ENCODE measurements at places on chromosomes 6 and 20. TPM values are rescaled to one million over a fixed set of nuclear protein-coding genes. Genes with fewer than 3 reads are reported as not detected.

NOX3 gene
- total RNA-seq, result not detected

PAX1 gene
- total RNA-seq, result not detected

PPIL6 gene
- total RNA-seq, result 0.64 TPM

SLC16A10 gene
- total RNA-seq, result 1.5 TPM

MYCT1 gene
- total RNA-seq, result 0.20 TPM

SLC26A8 gene
- total RNA-seq, result 1.1 TPM

MYH7B gene
- total RNA-seq, result 0.41 TPM

TPBG gene
- total RNA-seq, result 15.9 TPM

LGSN gene
- total RNA-seq, result not detected

CAPN11 gene
- total RNA-seq, result 1.6 TPM

ZNF341 gene
- 7.1 TPM for total RNA-seq

STMND1 gene
- total RNA-seq, result 1.1 TPM

FHL5 gene
- total RNA-seq, result 2.9 TPM

PPP1R3G gene
- total RNA-seq, result 0.40 TPM

PERP gene
- 57.6 TPM for total RNA-seq

WFDC2 gene
- 11.0 TPM for total RNA-seq

PRICKLE4 gene
- 29.3 TPM for total RNA-seq

AIF1 gene
- total RNA-seq, result 9.4 TPM

FKBP1C gene
- not detected for total RNA-seq

SNAP91 gene
- total RNA-seq, result 3.8 TPM

CAGE1 gene
- total RNA-seq, result not detected

C2 gene
- total RNA-seq, result 9.4 TPM

HLA-DPB1 gene
- total RNA-seq, result 68.0 TPM

ZBP1 gene
- 4.4 TPM for total RNA-seq

PRSS16 gene
- total RNA-seq, result 13.5 TPM

VGLL2 gene
- not detected for total RNA-seq

C6orf52 gene
- not detected for total RNA-seq

MAFB gene
- 74.4 TPM for total RNA-seq

LIN28B gene
- not detected for total RNA-seq

ZNF165 gene
- 3.4 TPM for total RNA-seq

L3MBTL3 gene
- total RNA-seq, result 27.1 TPM

CBLN4 gene
- not detected for total RNA-seq

FITM2 gene
- 10.8 TPM for total RNA-seq

KCNQ5 gene
- total RNA-seq, result 0.14 TPM

RIPOR2 gene
- total RNA-seq, result 3.0 TPM

LSM14B gene
- 22.1 TPM for total RNA-seq

LY6G6C gene
- not detected for total RNA-seq

LY6G6D gene
- total RNA-seq, result not detected

IRF4 gene
- total RNA-seq, result 6.8 TPM

CTSA gene
- total RNA-seq, result 605 TPM

TREML2 gene
- not detected for total RNA-seq

RIMS4 gene
- total RNA-seq, result not detected

PTGIS gene
- total RNA-seq, result 9.4 TPM

RNF39 gene
- not detected for total RNA-seq

PRR18 gene
- not detected for total RNA-seq

POLR1C gene
- total RNA-seq, result 18.1 TPM

GTSF1L gene
- not detected for total RNA-seq

PDE7B gene
- total RNA-seq, result 0.40 TPM

KIAA1755 gene
- total RNA-seq, result 1.6 TPM

DEFB132 gene
- not detected for total RNA-seq

All from transverse colon (tissue), 4 donors.